T-helper 2 cell (primary cell): ENCODE measurements at places on chromosomes 3 and 15.

DNA sequence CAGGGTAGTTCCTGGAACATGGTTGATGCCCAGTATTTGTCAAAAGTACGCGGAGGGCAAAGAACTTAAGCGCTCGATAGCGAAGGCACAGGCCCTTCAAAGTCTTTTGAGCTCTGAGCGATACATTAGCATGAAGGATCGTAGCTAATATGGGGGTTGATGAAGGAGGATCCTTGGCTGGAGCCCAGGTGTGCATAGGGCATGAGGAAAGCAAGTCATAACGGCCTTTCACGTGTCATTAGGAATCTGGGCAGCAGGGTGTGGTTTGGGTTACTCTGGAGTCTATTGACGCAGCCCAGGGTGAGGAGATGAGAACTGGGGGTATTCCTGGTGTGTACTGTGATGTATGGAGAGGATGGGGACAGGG lies 31.7 kb downstream of the SPINK8 start:
- no peak for DNase-seq

GRCh38 chr3:81753416-81754027 lies 7.9 kb downstream of the GBE1 start:
- DNase-seq: no peak

DNA sequence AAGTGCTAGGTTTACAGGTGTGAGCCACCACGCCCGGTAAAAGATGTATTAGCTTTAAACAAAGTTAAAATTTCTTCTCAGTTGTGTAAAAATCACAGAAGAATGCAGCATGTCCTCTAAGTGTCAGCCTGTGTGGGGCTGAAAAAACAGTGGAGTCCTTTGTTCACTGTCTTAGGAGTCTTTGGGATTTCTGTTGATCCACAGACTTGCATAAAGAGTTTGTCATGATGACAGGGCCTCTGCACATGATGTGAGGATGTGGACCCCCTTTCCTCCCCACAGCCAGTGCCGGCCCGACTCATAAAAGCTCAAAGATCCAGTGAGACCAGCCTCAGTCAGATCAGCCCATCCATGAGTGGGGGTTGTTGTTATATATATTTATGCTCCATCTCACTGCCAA lies 49.0 kb upstream of the GOLGA8J start:
- DNase-seq: no peak

DNA sequence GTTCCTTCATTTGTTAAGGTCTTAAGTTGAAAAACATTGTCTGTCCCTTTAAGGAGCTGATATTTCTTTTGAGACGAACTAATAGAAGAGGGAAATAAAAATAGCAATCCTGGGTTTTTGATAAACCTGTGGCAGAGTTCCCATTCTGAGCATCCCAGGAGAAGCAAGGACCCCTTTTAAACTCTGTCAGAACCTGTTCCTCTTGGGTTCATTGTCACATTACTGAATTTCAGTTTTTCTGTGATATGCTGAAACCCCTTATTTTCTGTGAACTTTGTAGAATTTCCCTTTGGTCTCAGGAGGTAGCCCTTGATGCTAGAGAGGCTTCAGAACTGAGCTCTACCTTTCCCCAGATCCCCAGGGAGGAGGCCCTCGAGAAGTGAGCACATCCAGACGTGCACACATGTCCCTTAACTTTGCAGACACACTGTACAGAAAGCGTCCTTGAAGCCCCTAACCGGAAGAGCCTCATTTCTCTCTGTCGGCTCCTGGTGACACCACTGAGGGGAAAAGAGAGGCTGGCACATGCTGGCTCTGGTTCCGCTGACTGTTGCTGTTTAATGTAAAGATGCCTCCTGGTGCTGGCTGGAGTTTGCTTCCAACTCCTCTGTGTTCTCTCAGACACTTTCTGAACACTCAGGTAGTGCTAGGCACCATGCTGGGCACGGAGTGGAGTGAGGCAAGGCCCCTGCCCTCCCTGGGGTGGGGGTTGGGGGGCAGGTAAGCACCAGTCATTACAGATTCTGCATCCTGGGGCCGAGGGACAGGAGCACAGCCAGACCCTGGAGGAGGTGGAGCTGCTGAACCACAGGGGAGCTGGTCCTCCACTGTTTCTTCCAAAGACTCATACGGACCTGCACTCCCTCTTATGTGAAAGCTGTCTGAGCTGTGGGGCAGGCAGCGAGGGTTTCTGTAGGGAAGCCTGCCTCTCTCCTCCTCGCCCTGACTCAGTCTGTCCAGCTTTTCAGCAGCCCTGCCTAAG lies 77.5 kb downstream of the CHDH start:
- no peak for DNase-seq

GRCh38 chr15:36067483-36068274 lies 511.7 kb upstream of the CDIN1 start:
- no peak for DNase-seq

GRCh38 chr15:80292079-80292478 lies 40.1 kb upstream of the CTXND1 start:
- DNase-seq: no peak

DNA sequence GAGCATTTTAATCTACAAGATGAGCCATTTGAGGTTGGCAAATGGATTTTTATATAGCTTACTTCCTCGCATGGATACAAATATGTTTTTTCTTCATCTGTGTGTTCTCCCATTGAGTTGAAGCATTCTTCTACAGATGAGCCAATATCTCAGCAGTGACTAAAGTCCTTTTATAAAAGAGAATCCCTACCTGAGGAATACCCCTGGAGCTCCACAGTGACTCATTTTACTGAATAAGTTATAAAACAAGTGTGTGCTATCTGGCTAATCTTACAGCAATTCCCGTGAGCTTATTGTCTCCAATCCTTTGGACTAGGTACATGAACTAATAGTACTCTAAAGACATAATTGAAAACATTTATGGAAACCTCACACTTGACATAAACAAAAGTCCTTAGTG lies 354.2 kb upstream of the BCHE start:
- no peak for DNase-seq
